ENCODE measurements at places on chromosomes 16 and 17.
A peak's percentile ranks its signal among the peaks of the same experiment; 100 is the strongest.

GRCh38 chr17:21313320-21313719 is 28.8 kb downstream of the MAP2K3 start:
- DNase-seq, result no peak

DNA sequence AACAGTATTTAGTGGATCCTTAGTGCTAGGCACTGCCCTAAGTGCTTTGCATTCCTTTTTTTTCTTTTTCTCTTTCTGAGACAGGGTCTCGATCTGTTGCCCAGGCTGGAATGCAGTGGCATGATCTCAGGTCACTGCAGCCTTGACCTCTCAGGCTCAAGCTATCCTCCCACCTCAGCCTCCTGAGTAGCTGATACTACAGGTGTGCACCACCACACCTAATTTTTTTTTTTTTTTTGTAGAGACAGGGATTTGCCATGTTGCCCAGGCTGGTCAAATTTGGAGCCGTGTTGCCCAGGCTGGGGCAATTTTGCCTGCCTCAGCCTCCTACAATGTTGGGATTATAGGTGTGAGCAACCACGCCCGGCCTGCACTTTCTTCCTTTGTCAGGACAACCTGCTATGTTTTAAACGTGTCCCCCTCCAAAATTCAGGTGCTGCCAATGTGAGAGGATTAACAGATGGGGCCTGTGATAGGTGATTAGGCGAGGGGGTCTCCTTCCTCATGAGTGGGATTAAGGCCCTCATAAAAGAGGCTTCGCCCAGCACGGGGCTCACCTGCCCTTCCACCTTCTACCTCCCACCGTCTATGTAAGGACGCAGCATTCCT is 5.4 kb downstream of the NQO1 start:
- no peak for DNase-seq

DNA sequence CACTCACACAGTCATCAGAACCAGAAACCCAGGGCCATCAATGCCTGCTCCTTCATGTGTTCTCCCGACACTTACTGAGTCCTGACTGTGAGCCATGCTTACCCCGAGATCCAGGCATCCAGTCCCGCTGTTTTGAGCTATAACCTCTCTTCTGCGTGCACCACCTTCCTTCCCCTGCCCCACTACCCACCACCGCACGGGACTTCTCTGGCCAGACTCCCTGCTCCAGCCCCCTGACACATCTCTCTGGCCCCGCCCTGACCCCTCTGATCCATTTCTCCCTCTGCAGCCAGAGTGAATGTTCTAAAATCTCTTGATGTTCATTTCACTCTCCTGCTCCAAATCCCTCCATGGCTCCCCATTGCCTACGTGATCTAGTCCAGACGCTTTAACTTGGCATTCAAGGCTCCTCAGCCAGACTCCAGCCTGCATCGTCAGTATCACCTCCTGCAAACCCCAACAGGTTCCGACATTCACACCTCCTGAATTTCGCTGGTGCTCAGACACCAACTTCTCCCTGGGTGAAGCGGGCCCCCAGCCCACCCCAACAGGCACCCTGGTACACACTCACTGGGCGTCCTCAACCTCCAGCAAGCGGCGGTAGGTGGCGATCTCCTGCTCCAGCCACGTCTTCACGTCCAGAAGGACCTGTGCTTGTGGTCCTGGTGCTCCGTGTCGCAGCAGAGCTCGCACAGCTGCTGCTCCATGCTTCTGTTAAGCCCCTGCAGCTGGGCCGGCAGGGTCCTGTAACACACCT is 3.1 kb upstream of the KRT17 start:
- DNase-seq, result no peak

- DNase-seq, result peak; percentile 34
Measured at GRCh38 chr16:65660390-65660789, 538.5 kb upstream of the CDH11 start.

- DNase-seq, result no peak
Measured at GRCh38 chr17:2459917-2460271, 51.8 kb downstream of the METTL16 start.

DNA sequence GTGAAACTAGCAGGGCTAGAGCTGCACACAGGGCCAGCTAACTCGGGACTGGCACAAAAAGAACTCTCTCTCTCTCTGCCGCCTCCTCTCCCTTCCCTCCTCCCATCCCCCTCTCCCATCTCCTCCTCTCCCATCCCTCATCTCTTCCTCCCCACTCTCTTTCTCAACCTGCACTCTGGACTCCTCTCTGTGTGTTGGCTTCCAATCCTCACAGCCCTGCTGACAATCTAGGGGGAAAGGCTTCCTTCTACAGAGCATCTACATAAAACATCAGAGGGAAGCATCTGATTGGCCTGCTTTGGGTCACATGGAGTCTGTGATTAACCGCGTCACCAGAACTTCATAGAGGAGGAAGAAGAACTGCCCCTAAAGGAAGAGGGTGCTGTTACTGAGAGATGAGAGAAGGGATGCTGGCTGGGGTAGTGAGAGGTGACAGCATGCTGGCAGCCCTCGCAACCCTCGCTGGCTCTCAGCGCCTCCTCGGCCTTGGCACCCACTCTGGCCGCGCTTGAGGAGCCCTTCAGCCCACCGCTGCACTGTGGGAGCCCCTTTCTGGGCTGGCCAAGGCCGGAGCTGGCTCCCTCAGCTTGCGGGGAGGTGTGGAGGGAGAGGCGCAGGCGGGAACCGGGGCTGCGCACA is 12.8 kb upstream of the ZFP90 start:
- DNase-seq, result no peak
